ENCODE measurements at places on chromosomes 1 and 21.

DNA sequence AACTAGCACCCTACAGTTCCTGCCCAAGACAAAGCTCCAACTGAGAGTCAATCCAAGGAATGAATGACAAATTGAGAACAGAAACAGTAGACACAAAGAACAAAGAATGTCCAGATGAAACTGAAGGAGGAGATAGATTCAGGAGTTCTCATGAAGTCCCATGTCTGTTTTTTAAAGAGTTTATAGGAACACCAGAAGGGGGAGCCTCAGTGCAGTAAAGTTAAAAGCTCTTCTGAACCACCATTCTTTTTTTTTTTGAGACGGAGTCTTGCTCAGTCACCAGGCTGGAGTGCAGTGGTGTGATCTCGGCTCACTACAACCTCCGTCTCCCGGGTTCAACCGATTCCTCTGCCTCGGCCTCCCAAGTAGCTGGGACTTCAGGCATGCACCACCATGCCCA lies 323.6 kb downstream of the MRPL39 start:
- no peak for DNase-seq

DNA sequence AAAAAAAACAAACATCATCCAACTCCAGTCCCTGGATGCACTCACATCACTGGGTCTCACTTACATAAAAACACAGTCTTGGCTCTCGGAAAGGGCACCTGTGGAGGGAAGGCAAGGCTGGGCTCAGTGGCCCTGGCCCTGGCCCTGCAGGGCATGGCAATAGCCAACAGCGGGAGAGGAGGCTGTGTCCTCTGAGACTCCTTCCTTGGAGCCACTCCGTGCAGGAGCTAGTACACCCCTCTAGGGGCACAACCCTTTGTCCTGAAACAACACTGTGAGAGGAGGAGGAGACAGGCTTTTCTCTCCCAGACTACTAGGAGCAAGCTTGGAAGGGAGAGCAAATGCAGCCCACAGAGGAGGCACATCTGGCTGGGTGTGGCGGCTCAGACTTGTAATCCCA lies 28.0 kb downstream of the URB1 start:
- DNase-seq = no peak

GRCh38 chr21:42027085-42027821 lies 17.1 kb upstream of the ZBTB21 start:
- no peak for DNase-seq

DNA sequence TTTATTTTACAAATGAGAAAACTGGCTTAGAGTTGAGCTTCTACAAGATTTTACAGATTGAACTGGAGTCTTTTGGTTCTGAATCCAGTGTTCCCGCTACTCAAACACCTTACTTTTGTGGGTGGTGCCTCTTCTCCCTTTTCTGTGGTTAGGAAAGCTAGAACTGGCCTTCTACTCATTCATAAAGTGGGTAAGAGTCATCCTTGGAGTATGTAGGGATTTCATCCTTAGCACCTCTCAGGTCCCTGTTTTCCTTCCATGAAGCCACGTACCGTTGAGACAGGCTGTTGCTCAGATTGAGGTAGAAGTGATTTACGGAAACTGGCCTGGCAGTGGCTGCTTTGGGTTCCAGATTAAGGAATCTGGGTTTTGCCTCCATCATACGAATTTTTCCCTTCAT lies 35.8 kb downstream of the WNT4 start:
- DNase-seq = no peak

- DNase-seq = no peak
These were observed 30.0 kb downstream of the SOX13 start for GRCh38 chr1:204102739-204103430.

- DNase-seq = no peak
These were observed 2.3 kb downstream of the COX20 start for GRCh38 chr1:244837597-244838258.

DNA sequence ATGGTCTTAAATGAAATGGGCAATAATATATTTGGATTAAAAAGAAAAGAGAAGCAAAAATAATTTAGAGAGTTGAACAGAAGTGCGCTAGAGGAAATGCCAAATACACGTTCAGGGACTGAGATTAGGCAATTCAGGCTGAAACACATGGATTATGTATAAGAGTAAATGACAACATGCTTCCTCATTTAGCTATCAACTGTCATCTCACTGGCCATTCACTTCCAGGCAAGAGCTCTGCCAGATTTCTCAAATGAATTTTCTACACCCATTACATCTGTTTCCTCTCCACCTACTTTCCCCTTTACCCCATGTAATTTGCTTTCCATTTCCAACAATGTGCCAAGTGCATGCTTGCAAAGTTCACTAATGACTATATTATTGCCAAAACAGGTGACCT lies 582.4 kb downstream of the LTN1 start:
- DNase-seq = no peak

DNA sequence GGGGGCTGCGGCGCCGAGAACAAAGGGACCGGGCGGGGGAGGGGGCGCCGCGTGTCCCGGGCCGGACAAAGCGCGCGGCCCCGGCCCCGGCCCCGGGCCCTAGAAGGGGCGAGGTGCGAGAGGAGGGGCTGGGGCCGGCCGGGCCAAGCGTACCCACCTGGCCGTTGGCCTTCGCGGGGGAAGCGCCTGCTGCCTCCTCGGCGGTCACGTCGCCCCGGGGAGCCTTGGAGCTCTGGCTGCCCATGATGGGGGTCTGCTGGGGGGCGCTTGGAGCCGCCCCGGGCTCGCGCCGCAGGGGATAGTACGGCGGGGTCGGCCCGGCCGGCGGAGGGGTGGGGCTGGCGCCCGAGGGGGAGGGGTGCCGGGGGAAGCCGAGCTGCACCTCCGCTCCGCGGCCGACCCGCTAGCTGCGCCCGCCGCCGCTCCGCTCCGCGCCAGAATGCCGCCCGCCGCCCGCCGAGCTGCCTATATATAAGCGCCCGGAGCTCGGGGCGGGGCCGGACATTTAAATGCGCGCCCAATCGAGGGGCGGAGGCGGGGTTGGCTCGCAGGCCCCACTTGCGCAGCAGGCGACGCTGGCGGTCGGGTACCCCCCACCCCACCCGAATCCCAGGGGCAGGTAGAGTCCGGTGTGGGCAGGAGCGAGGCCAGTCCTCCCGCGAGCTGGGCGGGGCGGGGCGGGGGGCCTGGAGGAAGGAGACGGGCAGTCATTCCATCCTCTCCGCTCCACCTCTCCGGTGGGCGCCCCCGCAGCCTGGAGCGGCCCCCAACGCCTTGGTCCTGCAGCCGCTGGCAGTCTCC lies at the start of gene MARCKSL1:
Gene MARCKSL1, minus strand, starts transcription at position 444 of the 801 bp plus-strand sequence. Its CDS starts 200 bp downstream, at position 244.
- peak; percentile 76 for DNase-seq

DNA sequence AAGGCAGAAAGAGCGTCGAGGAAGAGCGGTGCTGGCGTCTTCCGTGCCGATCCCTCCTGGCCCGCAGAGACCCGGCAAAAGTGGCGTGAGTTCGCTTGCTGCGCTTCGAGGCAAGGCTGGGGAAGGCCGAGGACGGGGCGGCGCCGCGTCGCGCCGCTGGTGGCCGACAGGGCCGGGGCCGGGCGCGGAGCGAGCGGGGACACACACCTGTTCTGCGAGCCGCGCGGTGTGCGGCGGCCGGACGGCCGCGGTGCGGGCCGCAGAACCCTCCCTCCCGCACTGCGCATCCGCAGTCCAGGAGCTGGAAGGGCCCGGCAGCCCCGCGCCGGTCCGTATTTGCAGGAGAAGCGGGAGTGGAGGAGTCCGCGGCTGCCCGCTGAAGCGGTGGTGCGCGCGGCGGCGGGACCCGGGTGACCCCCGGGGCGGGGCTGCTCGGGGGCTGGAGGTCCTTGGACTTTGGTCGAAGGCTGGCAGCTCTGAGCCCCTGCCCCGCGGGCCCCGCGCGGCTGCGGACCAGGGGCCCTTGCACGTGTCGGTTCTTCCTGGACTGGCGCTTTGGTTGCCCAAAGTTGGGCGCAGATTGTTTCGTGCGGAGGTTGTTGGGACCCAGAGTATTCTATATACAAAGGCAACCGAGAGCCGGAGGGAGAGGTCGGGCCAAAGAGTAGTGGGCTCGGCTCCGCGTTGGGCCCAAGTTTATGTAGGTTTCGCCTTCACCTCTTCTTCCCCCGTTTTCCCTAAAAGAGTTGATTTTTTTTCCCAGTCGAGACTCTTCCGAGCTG lies 2.6 kb downstream of the RNF220 start:
- DNase-seq = no peak

Measured in activated T-cell treated with anti-CD3 and anti-CD28 coated beads for 24 hours (primary cell).